ENCODE measurements at places on chromosomes 13 and 19. TPM values are rescaled to one million over a fixed set of nuclear protein-coding genes. Genes with fewer than 3 reads are reported as not detected.

DNA sequence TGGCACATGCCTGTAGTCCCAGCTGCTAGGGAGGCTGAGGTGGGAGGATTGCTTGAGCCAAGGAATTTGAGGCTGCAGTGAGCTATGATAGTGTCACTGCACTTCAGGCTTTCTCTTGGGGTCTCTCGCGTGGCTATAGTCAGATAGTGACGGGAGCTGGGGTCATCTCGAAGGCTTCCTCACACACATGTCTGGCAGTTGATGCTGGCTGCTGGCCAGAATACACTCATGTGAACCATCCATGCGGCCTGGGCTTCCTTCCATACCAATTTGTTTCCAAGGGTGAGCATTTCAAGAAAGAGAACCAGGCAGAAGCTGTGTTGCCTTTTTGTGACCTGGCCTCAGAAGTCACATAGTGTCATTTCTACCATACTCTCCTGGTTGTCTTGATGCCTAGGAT is 26.4 kb downstream of the LEUTX start:
- no peak for DNase-seq
- H3K36me3 ChIP-seq = no peaks in the 10 kb centered on the region
- H3K27ac ChIP-seq = no peak overlapping the region
- H3K27me3 ChIP-seq = no peaks in the 10 kb centered on the region

DNA sequence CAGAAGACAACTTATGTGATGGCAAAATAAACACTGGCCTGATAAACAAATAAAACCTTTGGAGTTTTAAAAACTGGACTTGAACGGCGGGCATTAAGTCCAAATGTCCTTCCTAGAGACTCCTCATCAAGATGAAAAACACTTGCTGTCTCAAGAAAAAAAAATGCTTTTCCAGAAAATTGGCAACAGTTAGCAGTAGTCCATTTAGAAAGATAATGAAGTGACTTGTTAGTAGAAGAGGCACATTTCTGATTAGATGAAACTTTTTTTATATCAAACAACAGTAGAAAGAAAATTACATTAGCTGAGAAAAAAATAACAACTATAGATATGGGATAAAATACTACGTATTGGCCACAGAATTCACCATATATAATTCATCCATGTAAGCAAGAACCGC is 1750.7 kb upstream of the PCDH20 start:
- H3K27me3 ChIP-seq = no peaks in the 10 kb centered on the region
- no peak overlapping the region for H3K4me3 ChIP-seq
- DNase-seq = no peak
- no peaks in the 10 kb centered on the region for H3K36me3 ChIP-seq

DNA sequence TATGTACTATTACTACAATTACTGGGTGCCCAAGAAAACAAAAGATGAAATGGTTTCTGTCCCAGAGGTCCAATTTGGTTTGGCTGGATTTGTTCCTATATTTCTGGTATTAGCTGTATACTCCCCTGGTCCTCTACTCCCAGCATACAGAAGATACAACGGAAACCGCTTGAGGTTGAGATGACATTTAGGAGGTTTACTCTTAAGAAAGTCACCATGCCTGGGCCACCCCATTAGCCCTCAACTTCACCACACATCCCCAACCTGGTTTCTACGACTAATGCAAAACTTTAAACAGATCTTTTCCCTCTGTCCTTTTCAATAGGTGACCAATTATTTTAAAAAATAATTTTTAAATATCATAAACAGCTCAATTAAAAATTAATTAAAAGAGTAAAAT is 46.0 kb upstream of the EEF1AKMT1 start:
- no peaks in the 10 kb centered on the region for H3K27me3 ChIP-seq
- no peak for DNase-seq
- H3K4me1 ChIP-seq = no peaks in the 10 kb centered on the region
- H3K27ac ChIP-seq = no peak overlapping the region
- no peaks in the 10 kb centered on the region for H3K36me3 ChIP-seq

- H3K4me1 ChIP-seq = no peaks in the 10 kb centered on the region
- no peaks in the 10 kb centered on the region for H3K27me3 ChIP-seq
- H3K36me3 ChIP-seq = no peaks in the 10 kb centered on the region
- no peak for DNase-seq
- H3K27ac ChIP-seq = peak overlapping the region; percentile 71
- H3K4me3 ChIP-seq = peak overlapping the region; percentile 69
Observed at GRCh38 chr19:18429717-18430416, 8.1 kb downstream of the ISYNA1 start.

DNA sequence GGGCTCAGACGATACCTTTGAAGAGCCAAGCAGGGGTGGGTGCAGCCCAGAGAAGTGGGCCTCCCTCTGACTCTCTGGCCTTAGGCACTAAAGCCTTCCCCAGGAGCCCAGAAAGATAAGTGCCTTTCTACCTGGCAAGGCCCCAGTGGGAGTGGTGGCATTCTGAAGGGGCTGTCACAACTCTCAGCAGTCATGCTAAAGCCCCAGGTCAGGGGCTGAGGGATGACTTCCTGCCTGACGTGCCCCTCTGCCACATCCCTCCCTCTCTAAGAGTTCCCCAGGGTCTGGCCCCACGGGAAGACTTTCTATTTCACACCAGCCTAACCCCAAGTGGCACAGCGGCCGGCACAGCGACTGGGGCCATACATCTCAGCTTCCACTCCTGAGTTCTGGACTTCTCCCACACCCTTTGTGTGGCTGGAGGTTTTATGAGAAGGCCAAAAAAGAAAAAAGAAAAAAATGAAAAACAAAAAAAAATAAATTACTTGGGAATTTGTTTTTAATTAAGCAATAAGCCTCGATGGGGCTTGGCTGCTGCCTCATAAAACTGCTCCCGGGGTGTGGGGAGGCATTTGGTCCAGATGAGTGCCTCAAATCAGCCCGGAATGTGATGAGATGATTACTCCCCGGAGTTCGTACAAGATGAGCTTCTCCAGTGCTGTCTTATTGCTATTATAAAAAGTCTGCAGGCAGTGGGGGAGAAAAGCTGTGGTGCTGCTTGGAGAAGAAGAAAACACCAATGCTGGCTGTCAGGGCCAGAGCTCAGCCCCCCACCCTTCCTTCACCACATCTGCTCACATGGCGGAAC is 28.5 kb upstream of the PLEKHF1 start:
- no peaks in the 10 kb centered on the region for H3K4me1 ChIP-seq
- H3K27ac ChIP-seq = no peak overlapping the region
- no peaks in the 10 kb centered on the region for H3K36me3 ChIP-seq

DNA sequence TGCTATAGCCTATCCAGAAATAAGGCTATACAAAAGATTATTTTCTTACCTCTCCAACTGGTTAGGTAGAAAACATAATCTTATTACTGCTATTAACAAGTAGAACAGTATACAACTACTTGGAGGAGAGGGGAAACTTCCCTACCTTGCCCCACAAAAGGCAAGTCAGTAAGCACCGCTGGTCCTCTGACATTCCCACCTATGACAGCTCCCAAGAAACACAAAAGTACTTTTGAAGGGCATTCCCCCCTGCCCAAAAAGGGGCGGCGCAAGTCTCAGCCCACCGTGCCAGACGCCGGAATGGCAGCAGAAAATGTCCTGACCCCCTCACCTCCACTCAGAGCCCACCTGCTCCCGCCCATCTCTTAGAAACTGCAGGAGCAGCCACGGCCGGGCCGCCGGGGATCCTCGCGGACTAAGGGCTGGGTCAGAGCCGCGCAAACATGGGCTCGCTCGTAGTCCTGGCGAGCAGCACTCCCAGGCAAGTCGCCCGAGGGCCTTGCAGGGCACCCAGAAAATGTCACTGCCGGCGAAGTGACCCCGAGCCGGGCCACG is 437 bp downstream of the SUCLA2 start:
- no peaks in the 10 kb centered on the region for H3K36me3 ChIP-seq
- no peak for DNase-seq
- peak overlapping the region; percentile 96 for H3K4me3 ChIP-seq
- peak overlapping the region; percentile 83 for H3K27ac ChIP-seq
- no peaks in the 10 kb centered on the region for H3K27me3 ChIP-seq

DNA sequence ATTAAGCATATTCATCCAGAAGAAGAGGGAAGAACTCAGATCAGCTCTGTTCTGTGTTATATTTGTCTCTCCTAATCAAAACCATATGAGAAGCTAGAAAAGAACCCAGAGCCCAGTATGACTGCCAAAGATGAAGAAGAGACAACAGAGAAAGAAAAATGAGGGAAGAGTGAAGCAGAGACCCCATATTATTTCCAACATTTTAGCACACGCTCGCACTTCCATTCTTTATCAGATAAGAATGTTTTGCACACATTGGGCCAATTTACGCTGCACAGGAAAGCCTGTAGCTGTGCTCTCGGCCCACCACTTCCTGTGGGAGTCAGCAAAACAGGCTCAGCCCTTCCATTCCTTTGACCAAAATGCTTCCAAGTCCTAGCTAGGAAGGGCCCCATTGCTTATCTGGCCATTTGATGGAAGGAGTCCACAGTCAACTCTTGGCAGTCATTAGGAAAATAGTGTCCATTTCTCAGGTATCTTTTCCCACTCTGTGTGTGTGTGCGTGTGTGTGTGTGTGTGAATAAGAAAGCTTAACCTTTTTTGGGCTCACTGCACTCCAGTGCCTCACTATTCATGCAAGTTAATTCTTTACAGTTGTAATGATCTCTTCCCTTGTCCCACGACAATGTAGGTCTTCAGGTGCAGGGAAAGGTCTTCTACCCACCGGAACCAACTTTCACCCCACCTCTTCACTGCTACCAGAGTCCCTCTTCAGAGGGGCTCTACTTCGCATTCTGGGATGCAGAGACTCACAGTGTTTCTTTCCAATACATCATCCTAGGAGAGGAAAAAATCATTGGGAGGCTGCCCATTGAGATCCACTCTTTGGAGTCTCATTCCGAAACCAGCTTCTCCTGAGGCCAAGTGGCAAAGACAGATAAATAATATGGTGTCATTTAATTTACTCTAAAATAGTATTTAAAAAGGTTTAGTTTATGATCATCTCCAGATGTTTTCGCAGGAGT is 237.5 kb downstream of the COG6 start:
- no peak overlapping the region for H3K4me3 ChIP-seq
- H3K36me3 ChIP-seq = no peaks in the 10 kb centered on the region
- no peaks in the 10 kb centered on the region for H3K27me3 ChIP-seq
- no peaks in the 10 kb centered on the region for H3K4me1 ChIP-seq

DNA sequence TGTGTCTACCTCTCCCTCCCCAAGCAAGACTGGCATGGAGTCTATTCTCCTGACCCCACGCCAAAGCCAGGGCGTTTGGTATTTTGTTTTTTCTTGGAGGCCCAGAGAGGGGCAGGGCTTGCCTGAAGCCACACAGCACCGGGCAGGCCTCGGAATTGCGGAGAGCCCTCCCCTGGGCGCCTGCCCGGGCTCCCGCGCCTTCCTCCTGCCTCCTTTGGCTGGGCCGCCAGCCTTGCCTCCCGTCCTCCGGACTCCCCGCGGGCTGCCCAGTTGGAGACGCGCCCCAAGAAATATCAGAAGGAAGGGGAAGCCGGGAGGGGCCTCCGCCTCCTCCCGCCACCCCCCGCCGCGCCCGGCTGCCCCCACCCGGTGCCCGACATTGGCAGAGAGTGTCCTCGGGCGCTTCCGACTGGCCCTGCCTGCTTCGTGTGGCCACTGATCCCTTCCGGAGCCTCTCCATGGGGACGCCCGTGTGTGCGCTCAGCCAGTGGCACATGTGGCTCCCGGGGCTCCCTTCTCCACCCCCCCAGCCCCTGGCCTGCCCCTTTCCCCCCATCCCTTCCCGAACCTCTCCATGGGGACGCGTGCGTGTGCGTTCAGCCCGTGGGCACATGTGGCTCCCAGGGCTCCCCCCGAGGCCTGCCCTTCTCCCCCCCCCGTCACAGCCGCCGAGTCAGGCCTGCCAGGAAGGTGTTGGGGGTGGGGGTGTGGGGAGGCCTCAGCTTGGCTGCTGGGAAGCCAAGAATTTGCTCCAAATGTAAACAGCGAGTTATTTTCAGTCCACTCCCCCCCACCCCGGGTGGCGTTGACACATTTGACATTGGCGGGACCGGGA is 37.3 kb downstream of the NFIC start:
- peak overlapping the region; percentile 97 for H3K27ac ChIP-seq
- H3K4me1 ChIP-seq = no peaks in the 10 kb centered on the region
- no peaks in the 10 kb centered on the region for H3K36me3 ChIP-seq
- no peaks in the 10 kb centered on the region for H3K27me3 ChIP-seq

GRCh38 chr19:16373079-16373478 is 48.5 kb downstream of the KLF2 start:
- H3K4me1 ChIP-seq = peaks cover 8% of the 10 kb centered on the region
- DNase-seq = no peak
- H3K27ac ChIP-seq = peak overlapping the region; percentile 55
- H3K36me3 ChIP-seq = no peaks in the 10 kb centered on the region
- no peaks in the 10 kb centered on the region for H3K27me3 ChIP-seq

DNA sequence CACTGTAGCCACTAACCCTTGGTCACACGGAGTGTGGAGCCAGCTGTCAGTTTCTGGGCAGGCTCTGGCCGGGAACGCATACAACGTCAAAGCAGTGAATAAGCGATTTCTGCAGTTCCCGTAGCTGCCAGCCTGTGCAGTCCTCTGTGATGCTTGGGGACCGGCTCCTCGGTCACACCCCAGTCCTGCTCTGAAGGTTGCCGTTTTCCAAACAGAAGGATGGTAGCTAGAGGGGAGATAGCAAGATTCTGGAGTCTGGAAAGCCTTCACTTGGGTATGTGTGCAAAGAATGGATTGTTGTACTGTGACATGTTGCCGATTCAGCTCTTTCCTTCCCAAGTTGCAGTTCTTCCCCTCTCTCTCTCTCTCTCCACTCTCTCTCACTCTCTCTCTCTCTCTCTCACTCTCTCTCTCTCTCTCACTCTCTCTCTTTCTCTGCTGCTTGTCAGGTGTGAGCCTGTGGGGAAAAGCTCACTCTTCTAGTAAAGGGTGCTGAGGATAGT is 38.7 kb upstream of the C1QTNF9 start:
- peak overlapping the region; percentile 96 for H3K27ac ChIP-seq
- peak overlapping the region; percentile 46 for H3K4me3 ChIP-seq
- no peaks in the 10 kb centered on the region for H3K36me3 ChIP-seq
- peak; percentile 85 for DNase-seq

DNA sequence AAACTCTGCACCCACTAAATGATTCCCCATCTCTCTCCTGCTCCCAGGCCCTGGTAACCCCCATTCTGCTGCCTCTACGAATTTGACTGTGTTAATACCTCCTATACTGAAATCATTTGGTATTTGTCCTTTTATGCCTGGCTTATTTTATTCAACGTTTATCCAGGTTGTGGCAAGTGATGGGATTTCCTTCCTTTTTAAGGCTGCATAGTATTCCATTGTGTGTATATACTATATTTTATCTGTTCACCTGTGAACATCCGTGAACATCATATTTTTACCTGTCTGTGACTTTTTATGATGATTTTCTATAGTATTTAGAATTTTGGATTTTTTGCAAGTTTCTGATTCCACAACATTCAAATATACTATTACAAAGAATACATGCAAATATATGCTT is 13.9 kb upstream of the CEBPG start:
- no peak overlapping the region for H3K27ac ChIP-seq
- H3K36me3 ChIP-seq = no peaks in the 10 kb centered on the region
- no peaks in the 10 kb centered on the region for H3K27me3 ChIP-seq
- DNase-seq = no peak
- no peak overlapping the region for H3K4me3 ChIP-seq

Gene SYT3
- total RNA-seq = not detected

Gene ACP7
- not detected for total RNA-seq

Gene CLIP3
- 1.8 TPM for total RNA-seq

Gene FCGBP
- 563 TPM for total RNA-seq

Gene ZC3H13
- 71.8 TPM for total RNA-seq
